ENCODE measurements at places on chromosomes 4 and X.

- DNase-seq, result no peak
Observed at GRCh38 chr4:41611881-41612871, 74.2 kb downstream of the LIMCH1 start.

DNA sequence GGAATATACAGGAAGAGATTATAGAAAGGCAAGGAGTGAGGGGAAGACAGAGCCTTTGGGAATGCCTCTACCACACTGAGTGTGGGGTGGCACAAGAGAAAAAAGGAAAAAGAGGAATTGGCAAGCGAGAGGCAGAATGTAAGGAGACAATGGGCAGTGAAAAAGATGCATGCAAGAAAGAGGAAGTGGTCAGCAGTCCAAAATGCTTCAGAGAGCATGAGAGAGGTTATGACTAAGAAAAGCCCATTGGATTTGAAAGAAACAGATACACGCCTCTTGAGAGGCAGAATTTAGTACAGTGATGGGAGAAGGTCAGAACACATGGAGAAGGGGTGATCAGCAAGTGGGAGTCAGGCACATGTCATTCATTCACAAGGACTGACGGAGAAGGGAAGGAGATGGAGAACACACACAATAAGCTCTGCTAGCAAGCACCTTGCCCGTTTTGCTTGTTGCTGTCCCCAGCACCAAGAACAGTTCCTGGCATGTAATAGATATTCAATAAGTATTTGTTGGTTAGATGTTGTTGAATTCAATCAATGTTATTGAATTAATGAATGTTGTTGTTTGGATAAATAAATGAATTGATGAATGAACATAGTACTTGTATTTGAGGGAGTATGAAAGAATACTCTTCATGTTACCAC, 6.3 kb downstream of the DCHS2 start:
- DNase-seq, result no peak

GRCh38 chrX:107324493-107325310, 118.3 kb downstream of the DNAAF6 start:
- no peak for DNase-seq

- DNase-seq, result no peak
Observed at GRCh38 chr4:4358093-4358854, 28.6 kb upstream of the NSG1 start.

DNA sequence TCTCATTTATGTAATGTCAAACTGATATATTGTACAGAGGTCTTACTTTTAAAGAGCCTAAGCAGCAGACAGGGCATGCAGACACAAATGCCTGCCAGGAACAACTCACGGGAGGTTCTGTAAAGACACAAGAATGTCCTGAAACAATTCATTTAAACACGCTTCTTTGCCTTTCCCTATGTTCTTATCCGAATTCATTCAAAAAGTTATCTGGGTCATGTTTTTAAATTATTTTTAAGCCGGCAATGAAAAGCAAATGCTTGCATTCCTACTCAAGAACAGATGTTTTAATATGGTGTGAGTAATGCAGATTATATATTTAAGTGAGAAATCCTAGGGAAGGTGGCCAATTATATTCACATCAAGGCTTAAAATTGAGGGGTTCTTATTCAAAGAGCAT, 192.6 kb downstream of the PDGFC start:
- no peak for DNase-seq

- DNase-seq, result no peak
Observed at GRCh38 chr4:153731239-153731638, 28.6 kb downstream of the RNF175 start.

DNA sequence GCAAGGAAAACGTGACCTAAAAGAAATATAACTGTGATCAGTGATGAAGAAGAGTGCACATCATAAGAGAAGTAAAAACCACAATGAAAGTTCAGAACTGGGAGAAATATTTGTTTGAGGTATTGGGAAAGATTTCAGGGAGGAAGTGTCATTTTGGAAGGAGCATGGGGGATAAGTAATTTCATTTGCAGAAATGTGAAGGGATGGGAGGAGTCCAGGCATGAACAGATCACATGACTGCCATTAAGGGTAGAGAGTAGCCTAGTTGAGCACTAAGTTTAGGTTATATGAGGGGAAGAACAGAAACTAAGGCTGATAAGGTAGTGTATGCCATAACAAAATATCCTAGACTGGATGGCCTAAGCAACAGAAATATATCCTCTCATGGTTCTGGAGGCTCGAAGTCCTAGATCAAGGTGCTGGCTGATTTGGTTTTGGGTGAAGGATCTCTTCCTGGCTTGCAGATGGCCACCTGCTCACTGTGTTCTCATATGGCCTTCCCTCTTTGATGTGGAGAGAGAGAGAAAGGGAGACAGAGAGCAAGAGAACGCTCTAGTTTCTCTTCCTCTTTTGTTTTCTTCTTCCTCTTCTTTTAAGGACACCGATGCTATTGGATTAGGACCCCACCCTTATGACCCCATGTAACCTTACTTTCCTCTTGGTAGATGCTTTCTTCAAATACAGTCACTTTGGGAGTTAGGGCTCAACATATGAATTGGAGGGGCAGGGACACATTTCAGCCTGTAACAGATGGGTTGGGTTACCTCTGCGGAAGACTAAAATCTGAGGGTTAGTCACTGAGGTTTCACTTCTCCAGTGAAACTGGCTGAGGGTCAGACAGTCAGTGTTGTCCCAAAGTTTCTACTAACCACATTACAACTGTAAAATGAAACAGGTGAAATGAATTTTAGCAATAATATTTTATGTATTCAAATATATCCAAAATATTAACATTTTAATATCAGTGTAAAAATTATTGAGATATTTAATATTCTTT, 77.9 kb downstream of the EGF start:
- no peak for DNase-seq

GRCh38 chr4:152972821-152973628, 36.9 kb downstream of the FHDC1 start:
- DNase-seq, result no peak

DNA sequence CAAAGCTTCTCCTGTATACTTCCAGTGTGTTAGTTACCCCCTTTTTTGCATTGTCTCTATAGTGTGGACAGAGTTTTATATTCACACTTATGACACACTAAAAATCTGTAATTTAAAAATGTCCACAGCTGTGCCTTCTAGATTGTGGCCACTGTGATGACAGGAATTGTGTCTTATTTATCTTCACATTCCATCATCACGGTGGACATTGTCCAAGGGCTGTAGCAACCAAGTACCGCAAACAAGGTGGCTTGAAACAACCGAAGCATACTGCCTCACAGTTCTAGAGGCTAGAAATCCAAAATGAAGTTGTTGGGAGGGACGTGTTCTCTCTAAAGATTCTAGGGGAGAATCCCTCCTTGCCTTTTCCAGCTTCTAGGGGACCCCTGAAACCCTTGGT, 32.3 kb downstream of the CHRNA9 start:
- DNase-seq, result no peak

- no peak for DNase-seq
Observed at GRCh38 chrX:78618987-78619386, 40.1 kb downstream of the RTL3 start.

GRCh38 chr4:188086858-188087257, 22.5 kb downstream of the TRIML2 start:
- DNase-seq, result no peak

DNA sequence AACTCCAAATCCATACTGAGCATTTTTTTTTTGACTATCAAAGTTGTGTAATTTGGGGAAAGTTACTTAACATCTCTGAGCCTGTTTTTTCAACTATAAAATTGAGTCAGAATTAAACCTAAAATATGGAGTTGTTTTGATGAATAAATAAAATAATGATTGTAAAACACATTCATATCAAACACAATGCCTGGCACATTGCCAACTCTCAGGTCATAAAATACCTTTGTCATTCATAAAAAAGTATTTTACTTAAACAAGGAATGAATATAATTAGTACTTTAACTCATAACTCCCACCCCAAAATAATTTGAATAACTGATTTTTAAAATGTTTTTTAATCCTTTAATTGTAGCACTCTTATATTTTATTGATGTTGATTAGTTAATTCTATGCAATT, 3.8 kb upstream of the GPR174 start:
- no peak for DNase-seq
